ENCODE measurements at places on chromosomes 3 and 15. TPM values are rescaled to one million over a fixed set of nuclear protein-coding genes. Genes with fewer than 3 reads are reported as not detected.

The PARP14 gene
- 138 TPM for total RNA-seq

The RETNLB gene
- total RNA-seq: not detected

The THSD4 gene
- 43.3 TPM for total RNA-seq

The SETMAR gene
- total RNA-seq: 12.8 TPM

The GOLGA8N gene
- total RNA-seq: 7.4 TPM

The CCDC80 gene
- 247 TPM for total RNA-seq

The GP5 gene
- total RNA-seq: 0.16 TPM

The PCSK6 gene
- total RNA-seq: 7.7 TPM

The SLC28A1 gene
- not detected for total RNA-seq

The EFL1 gene
- 14.7 TPM for total RNA-seq

The MAP1A gene
- 13.4 TPM for total RNA-seq

The FEZF2 gene
- total RNA-seq: not detected

The BHLHE40 gene
- total RNA-seq: 76.5 TPM

The C3orf70 gene
- total RNA-seq: 3.8 TPM

The GOLGA6A gene
- not detected for total RNA-seq

The SNX22 gene
- total RNA-seq: 7.4 TPM

The KLHL40 gene
- total RNA-seq: not detected

The CTXND1 gene
- total RNA-seq: 0.47 TPM

The CEP70 gene
- 65.4 TPM for total RNA-seq

The LRRIQ4 gene
- 0.18 TPM for total RNA-seq

The PTH1R gene
- 12.0 TPM for total RNA-seq

The SEMA3B gene
- total RNA-seq: 56.8 TPM

The DUOXA2 gene
- not detected for total RNA-seq

The LIPC gene
- total RNA-seq: 0.76 TPM

The CCDC13 gene
- 0.90 TPM for total RNA-seq

The ANKRD63 gene
- total RNA-seq: not detected

The CNTN3 gene
- 2.0 TPM for total RNA-seq

The SAMMSON gene
- total RNA-seq: not detected

The ADAMTS17 gene
- 3.8 TPM for total RNA-seq

The KLHL25 gene
- 4.6 TPM for total RNA-seq

The SYNPR gene
- not detected for total RNA-seq

The UROC1 gene
- total RNA-seq: not detected

The ACP3 gene
- total RNA-seq: 24.3 TPM

The PPCDC gene
- 14.1 TPM for total RNA-seq

The ARNT2 gene
- total RNA-seq: 9.9 TPM

The PP2D1 gene
- not detected for total RNA-seq

The ACTRT3 gene
- 2.1 TPM for total RNA-seq

The HTR3E gene
- total RNA-seq: not detected

The MST1R gene
- 51.1 TPM for total RNA-seq

The IL17RB gene
- 5.5 TPM for total RNA-seq

The AADACL2 gene
- total RNA-seq: not detected

The ATP13A3 gene
- 123 TPM for total RNA-seq

The LYZL4 gene
- not detected for total RNA-seq

Measured in left lung (tissue), 14 donors.